ENCODE measurements at places on chromosomes 11 and 22.

DNA sequence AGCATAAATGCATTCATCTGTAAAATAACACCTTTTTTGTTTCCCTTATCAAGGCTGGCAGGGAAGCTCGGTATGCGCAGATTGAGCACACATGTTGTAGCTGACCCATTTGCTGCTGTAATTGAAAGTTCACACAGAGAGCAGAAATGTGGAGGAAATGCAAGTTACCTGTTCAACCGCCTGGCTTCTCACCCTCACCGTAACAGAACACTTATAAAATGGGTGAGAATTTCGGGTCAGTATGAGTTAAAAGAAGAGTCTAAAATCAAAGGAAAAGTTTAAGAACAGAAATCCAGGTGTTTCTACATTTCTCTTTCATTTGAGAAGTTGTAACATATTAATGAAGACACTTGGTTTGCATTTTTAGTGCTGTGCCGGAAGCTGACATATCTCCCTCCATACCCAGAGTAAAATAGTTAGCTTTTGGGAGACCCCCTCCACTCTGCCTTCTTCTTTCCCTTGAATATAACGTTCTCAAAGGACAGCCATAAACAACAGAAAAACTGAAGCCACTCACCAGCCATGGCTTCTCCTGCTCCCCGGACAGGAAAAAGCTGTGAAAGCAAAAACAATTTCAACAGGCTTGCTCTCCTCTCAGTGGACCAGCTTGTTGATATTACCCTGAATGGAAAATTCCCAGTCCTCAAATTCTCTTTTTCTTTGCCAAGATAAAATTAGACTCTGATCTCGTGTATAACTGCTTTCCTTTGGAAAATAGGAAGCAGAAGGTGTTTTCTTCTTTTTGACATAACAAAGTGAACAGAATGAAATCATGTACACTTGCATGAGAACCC lies at the start of gene CASP12:
TSS of gene CASP12 (minus strand) at position 570 of the 794 bp plus-strand sequence.
- no peaks in the 10 kb centered on the region for H3K27me3 ChIP-seq
- no peak within 1 kb of the TSS for H3K4me3 ChIP-seq
- no peak for DNase-seq
- no peaks in the 10 kb centered on the region for H3K4me1 ChIP-seq
- H3K36me3 ChIP-seq, result no peaks in the 10 kb centered on the region

GRCh38 chr11:65856689-65857499 lies 1.1 kb downstream of the CFL1 start:
- H3K36me3 ChIP-seq, result peaks cover 24% of the 10 kb centered on the region
- peaks cover 13% of the 10 kb centered on the region for H3K4me1 ChIP-seq
- DNase-seq, result peak; percentile 63
- H3K27me3 ChIP-seq, result no peaks in the 10 kb centered on the region

DNA sequence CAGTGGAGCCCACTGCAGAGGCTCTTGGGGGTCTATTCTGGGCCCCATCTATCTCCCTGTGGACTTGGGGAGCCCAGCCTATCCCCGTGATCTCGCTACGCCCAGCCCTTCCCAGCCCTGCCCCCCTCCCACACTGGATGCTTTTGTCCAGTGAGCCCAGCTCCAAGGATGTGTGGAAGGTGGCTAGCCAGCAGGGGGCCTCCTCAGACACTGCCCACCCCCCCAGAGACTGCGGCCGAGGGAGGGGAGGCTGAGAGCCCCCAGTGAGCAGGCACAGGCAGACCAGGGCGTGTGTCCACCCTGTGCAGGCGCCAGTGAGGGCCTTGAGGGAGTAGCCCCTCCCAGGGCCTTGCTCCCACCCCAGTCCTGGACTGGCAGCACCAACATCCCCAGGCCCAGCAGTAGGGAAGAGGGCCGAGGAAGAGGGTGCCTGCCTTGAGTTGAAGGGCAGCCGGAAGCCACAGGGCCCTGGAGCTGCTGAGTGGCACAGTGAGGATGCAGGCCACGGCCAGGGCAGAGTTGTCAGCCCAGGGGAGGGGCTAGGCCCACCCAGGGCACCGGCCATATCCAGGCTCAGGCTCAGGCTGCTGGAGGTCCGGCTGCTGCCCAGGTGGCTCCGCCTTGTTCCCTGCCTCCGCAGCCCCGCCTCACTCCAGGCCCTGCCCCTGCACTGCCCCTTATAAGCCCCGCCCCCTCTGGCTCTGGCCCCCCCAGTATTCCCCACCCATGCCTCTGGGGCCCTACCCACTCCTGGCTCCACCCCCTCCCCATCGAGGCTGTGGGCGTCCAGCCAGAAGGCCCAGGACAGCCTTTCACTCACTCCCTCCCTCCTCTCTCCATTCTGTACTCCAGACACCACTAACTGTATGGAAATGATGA lies 28.0 kb downstream of the MOB2 start:
- H3K27me3 ChIP-seq, result peaks cover 5% of the 10 kb centered on the region
- H3K4me3 ChIP-seq, result no peak overlapping the region
- no peaks in the 10 kb centered on the region for H3K4me1 ChIP-seq
- no peak overlapping the region for H3K27ac ChIP-seq
- H3K36me3 ChIP-seq, result no peaks in the 10 kb centered on the region

GRCh38 chr11:5285703-5286340 lies 15.9 kb downstream of the OR51B4 start:
- peaks cover 29% of the 10 kb centered on the region for H3K4me1 ChIP-seq
- peak; percentile 67 for DNase-seq
- H3K27me3 ChIP-seq, result no peaks in the 10 kb centered on the region

GRCh38 chr11:57480409-57481137 lies 20.2 kb downstream of the RTN4RL2 start:
- H3K27me3 ChIP-seq, result peaks cover 9% of the 10 kb centered on the region
- H3K4me3 ChIP-seq, result no peak overlapping the region

GRCh38 chr11:130002352-130002845 lies at the start of gene PRDM10:
TSS of gene PRDM10 (minus strand) at chr11:130002835. CDS start at chr11:129960964, 41,871 bp downstream.
- H3K27ac ChIP-seq, result peak within 1 kb of the TSS; percentile 98
- H3K4me3 ChIP-seq, result peak within 1 kb of the TSS; percentile 86
- peak; percentile 88 for DNase-seq
- H3K4me1 ChIP-seq, result no peaks in the 10 kb centered on the region
- H3K27me3 ChIP-seq, result no peaks in the 10 kb centered on the region

DNA sequence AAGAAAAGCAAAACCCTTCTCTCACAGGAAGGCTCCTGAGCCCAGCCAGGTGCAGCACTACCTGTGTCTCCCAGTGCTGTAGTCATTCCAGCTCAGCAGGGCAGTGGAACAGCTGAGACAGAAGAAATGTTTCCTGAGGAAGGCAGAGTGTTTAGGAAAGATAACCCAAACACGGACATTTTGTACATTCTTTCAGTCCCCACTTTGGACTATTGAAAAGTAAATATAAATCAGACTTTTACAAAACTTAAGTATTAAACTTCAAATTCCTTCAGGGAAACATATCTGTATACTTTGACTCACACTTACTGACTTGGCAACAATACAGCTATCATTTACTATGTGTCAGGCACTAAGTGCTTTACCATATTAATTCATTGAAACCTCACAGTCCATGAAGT lies 40.4 kb downstream of the RRAS2 start:
- no peak overlapping the region for H3K27ac ChIP-seq
- no peaks in the 10 kb centered on the region for H3K36me3 ChIP-seq
- H3K4me1 ChIP-seq, result 0 out of 2 replicates have a peak, but pooled peaks cover 7% of the 10 kb centered on the region
- H3K4me3 ChIP-seq, result no peak overlapping the region
- DNase-seq, result no peak

- H3K4me3 ChIP-seq, result no peak overlapping the region
- H3K27ac ChIP-seq, result no peak overlapping the region
- DNase-seq, result no peak
Observed at GRCh38 chr11:78450866-78451265, 33.2 kb upstream of the GAB2 start.

DNA sequence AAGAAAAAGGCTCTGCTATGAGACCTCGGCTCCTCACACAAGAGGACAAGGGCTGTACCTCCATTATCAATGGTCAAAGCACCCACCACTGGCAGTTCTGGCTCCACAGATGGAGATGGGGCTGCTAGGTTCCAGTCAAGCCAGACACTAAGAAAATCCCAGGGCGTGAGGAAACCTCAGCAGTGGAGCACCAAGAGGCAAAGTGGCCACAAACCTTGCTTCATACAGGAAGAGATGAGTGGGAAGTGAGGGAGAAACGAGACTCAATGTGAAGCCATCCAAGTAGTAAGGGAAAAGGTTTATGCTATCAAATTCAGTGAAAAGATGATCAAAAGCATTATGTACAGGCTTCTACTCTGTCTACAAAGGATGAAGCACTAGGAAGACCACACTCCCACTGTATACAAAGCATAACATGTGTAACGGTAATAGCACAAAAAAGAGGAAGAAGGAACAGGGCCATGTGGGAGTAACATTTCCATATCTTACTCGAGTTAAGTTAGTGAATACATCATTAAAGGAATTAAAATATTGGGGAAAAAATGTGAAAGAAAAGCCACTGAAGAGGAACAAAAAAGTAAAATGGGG lies 27.0 kb downstream of the POLDIP3 start:
- no peak overlapping the region for H3K4me3 ChIP-seq
- no peak for DNase-seq
- no peak overlapping the region for H3K27ac ChIP-seq

- H3K36me3 ChIP-seq, result no peaks in the 10 kb centered on the region
- no peak for DNase-seq
- no peak overlapping the region for H3K4me3 ChIP-seq
- H3K27ac ChIP-seq, result no peak overlapping the region
Observed at GRCh38 chr11:8699903-8700302, 17.3 kb downstream of the RPL27A start.

DNA sequence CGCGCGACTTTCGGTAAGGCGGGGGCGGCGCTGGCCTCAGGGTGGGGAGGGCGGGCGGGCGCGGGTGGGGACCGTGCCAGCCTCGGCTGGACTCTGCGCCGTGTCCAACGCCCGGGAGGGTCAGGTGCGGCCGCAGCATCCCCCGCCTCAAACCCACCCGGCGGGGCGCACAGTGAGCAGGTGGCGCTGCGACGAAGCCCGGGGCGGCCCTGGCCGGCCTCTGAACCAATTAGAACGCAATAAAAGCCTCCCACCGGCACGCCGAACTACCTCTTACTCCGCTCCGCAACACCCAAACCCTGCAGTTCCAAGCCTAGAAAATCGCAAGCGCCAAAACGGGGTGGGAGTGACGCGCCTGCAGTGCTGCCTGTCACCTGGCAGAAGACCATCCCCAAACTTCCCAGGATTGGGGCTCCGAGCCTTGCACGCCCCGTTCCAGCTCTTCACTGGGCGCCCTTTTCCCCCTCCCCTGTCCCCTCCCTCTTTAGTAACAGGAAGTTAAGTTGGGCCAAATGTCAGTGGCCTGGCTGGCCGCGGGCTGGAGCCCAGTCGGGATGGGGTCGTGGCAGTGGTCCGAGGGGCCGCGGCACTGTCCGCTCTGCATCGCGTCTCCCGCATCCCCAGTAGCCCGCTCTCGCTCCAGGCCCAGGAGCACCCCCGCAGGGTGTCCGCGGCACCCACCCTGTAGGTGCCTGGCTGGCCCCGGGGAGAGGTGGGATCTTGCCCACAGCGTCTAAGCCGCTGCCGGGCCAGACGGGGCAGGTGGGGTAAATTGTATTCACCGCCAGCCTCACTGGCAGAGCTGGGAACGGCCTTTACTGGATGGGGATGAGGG lies 541 bp downstream of the MICAL2 start:
- H3K27ac ChIP-seq, result no peak overlapping the region
- H3K4me3 ChIP-seq, result peak overlapping the region; percentile 56
- no peak for DNase-seq
- H3K4me1 ChIP-seq, result peaks cover 5% of the 10 kb centered on the region
